Fibroblast of skin of left biceps (primary cell): ENCODE measurements at places on chromosomes 4 and X.

- no peak for DNase-seq
Measured at GRCh38 chr4:273309-274017, 31.8 kb downstream of the ZNF732 start.

- no peak for DNase-seq
Measured at GRCh38 chrX:114952696-114953095, 64.7 kb downstream of the IL13RA2 start.

GRCh38 chr4:35229021-35229420, 1015.3 kb downstream of the ARAP2 start:
- DNase-seq = no peak

- no peak for DNase-seq
Measured at GRCh38 chrX:48573690-48574269, 504 bp upstream of the RBM3 start.

DNA sequence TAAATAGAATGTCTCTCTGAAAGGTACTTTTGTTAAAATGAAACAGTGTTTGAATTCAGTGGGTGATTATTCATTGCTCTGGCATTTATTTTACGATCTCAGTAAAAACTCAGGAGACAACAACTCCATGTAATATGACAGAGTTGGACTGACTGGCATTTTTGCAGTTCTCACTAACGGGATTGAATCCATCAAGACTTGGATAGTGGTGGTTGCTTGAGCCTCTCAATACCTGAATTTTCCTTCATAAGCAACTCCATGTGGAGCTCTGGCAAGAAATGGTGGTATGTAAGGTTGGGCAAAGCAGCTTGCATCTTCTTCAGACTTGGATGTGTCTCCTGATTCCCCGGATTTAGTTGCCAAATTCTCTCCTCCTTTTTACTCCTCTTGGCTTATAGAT, 72.7 kb downstream of the FRMPD4 start:
- DNase-seq = no peak

DNA sequence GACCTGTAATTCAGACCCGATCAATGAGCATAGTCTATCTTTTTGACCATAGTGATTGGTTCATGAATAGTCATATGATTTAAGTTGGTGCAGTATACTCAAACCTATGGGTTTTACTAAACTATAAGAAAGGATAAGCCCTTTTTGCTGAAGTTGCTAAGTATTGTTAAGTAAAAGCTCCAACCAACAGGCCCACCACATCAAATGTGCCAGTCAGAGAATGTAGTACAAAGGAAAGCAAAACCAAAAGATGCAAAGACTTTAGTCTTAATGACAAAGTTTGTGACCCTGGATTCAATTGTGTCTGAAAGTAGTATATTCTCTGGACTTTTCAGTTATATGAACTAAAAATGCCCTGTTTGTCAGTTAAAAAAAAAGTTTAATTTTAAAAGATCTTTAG, 208.1 kb upstream of the TET2 start:
- no peak for DNase-seq

GRCh38 chr4:145420595-145421214, 60.9 kb upstream of the SMAD1 start:
- no peak for DNase-seq

- no peak for DNase-seq
Measured at GRCh38 chrX:57367649-57368048, 81.1 kb downstream of the FAAH2 start.
